ENCODE measurements at places on chromosomes 5 and 9.

DNA sequence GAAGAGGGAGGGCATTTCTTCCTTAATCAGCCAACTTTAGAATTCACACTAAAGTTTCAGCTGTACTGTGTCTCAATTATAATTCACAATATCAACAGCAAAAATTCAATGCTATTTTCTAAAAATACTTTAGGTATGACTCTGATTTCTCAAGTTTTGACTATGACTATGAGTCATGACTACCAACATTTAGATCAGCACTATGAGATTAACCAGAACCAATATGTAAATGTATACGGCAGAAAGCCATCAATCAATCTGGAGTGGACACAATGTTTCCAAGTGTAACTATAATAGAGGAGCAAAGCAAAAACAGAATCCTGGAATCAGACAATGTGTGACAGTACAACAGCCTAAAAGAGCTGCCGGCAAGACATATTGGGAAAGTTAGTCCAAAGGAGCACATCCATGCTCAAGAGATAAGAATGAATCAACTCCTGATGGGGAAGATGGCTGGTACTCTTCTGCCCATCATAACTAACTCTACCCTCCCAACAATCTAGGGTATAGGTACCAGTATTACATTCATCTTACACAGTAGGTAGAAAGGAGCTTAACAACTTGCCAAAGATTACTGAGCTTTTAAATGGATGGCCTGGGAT lies 294.4 kb downstream of the SEMA5A start:
- DNase-seq = no peak

GRCh38 chr5:175750511-175750931 lies 92.7 kb downstream of the HRH2 start:
- DNase-seq = no peak

DNA sequence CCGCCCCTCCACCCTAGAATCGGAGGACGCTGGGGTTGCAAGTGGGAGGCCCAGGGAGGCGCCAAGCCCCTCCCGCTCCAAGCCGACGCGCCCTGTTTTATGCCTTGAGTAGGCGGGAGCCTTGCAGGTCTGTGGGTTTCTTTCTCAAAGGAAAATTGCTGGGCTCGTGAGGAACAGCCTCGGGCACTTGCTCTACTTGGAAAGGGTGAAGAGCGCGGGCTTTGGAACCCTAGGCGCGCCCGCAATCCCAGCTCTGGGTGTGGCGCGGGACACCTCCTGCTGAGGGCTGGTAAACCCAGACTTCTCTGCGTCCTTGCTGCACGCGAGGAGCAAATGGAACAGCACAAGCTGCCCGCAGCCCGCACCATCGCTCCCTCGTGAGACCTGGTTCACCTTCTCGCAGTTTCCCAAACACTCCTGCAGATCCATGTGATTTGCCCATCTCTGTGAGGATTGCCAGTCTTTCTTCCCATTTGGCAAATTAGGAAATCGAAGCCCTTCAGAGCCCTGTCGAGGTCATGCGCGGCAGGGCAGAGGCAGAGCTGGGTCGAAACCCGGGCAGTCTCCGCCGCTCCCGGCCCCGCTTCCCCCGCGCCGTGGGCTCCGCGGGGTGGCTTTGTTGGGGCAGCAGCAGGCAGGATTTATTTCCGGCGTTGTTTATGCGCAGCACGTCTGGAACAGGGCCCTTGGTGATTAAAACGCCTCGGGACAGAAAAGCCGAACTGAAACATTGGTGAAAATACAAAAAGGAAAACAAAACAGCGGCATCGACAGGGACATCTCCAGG lies 98.4 kb upstream of the CPLX2 start:
- no peak for DNase-seq

DNA sequence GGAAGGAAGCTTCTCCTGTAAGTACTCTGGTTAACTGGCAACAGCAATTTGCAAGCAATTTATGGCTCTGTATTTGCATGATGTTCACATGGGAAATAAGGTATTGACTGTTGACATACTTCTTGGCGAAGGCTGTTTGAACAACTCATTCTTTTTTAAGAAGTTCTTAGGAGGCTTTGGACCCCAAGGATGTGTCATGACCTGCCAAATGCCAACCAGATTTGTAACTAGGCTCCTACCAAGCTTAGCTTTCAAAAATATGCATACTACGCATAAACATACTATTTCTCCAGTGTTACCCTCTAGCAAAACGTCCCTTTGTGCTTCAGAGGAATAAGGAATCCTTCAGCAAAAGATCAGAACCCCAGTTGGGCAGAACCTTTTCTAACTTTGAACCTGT lies 165.2 kb upstream of the MSX2 start:
- no peak for DNase-seq

GRCh38 chr9:71357346-71357745 lies 235.9 kb upstream of the TRPM3 start:
- no peak for DNase-seq

- DNase-seq = no peak
These were observed 264.8 kb downstream of the CSNK1G3 start for GRCh38 chr5:123776761-123777160.

GRCh38 chr5:136802383-136802782 lies 437.0 kb upstream of the TRPC7 start:
- DNase-seq = no peak

- no peak for DNase-seq
These were observed 45.7 kb upstream of the ORM1 start for GRCh38 chr9:114276908-114277821.

DNA sequence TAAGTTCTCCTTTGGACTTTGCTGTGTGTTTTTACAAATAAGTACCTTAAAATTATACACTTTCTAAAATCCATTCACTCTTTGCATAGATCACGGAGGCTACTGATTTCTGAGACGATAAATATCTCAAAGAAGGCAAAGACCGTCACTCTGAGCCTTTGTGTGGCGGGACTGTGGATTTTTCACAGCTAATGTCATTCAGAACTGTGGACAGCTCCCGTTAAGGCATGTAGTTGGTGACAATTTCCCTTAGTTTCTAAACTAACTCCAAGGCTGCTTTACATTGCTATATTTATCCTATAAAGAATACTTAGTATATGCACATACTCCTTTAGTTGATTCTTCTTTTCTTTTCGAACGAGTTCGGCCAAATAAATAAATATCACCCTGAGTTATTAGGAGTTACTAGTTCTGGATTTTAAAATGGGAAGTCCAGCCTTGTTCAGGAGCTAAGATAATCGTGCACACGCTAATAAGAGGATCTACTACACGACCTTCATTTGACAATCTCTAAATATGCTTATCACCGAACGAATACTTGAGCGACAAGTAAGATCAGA lies 1.8 kb downstream of the HCN1 start:
- no peak for DNase-seq

DNA sequence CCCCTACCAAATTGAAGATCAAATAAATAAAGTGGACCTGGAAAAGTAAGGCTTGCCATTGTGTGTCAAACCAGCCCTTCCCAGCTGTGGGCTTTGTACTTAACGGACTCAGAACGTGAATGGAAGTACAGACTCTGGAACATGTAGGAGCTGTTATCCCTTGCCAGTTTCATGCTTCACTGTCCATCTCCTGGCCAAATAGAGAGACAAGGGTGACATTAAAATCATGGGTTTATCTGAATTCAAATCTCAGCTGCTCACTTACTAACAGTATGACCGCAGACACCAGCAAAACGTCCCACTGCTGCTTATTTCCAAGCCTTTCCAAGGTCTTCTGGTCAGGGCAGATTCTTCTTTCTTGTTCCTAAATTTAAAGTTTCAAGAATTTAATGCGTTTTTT lies 52.2 kb downstream of the EXOSC2 start:
- DNase-seq = no peak

GRCh38 chr5:104372376-104372775 lies 809.8 kb upstream of the NUDT12 start:
- DNase-seq = no peak

GRCh38 chr5:138033386-138033808 lies 518 bp upstream of the FAM13B start:
- no peak for DNase-seq

- no peak for DNase-seq
These were observed 15.2 kb upstream of the RHOBTB3 start for GRCh38 chr5:95715799-95716461.

DNA sequence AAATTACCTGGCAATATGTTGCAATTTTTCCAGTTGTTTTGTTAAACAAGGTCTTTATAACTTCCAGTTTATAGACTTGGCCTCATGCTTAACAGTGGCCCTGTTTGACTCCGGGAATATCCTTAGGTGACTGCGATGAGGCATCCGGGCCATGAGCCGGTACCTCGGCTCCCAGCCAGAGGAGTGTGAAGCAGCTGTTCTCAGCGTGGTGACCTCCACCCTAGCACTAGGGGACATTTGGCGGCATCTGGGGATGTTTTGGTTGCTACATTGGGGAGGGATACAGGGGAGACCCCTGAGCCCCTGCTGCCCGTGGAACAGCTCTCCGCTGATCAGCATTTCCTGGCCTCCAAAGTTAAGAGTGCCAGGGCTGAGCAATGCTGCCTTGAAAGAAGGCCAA lies 533.4 kb downstream of the IRX1 start:
- no peak for DNase-seq

DNA sequence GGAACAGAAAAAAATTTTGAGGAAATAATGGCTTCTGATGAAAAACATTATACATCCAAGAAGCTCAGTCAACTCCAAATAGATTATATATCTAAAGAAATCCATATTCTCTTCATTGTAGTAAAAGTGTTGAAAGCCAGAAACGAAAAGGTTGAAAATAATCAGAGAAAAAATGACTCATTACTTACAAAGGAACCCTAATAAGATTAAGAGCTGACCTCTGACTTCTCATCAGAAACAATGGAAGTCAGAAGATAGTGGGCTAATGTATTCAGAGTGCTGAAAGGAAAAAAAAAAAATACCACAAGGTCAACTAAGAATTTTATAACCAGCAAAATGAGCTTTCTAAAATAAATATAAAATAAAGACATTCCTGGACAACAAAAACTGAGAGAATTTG lies 60.0 kb downstream of the HSD17B4 start:
- no peak for DNase-seq

DNA sequence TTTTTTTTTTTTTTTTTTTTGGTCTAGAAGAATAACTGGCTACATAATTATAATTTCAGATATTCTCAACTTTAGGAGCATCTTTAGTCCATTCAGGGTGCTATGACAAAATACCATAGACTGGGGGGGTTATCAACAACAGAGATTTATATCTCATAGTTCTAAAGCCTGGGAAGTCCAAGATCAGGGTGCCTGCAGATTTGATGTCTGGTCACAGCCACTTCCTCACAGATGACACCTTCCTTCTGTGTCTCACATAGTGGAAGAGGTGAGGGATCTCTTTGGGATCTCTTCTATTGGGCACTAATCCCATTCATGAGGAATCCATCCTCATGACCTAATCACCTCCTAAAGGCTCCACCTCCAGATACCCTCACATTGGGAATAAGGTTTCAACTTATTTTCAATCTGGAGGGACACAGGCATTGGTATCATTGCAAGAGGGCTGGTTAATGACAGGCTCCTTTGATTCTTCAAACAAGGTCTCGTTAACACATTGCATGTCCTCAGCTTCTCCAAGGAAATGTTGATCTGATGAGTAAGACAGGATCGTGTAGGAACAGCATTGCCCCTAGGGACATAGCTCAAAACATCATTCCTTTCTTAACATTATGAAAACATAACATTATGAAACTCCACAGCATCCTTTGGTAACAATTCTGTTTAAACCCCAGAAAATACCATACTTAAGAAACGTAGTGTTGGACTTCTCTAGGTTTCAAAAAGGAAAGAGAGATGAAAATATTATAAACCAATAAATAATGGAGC lies 372.4 kb downstream of the SEMA5A start:
- no peak for DNase-seq

- DNase-seq = no peak
These were observed 486.6 kb downstream of the CCDC171 start for GRCh38 chr9:16039218-16039987.

DNA sequence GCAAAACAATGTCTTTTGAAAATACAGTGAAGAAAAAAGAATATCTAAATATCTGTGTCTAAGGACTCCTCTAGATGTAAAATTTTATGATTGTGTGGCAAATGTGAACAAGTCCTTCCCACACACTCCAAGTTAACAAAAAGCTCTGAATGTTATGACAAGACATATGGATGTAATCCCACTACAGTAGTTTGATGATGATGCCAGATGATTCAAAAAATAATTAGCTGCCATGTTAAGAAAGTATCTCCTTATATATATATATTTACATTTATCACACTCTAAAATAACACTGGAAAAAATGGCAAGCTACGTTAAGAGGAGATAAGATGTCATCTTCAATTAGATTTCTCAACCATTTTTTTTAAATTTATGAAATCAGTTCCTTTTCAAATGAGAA lies 178.5 kb downstream of the NFIB start:
- DNase-seq = no peak

- no peak for DNase-seq
These were observed 395.6 kb downstream of the DMAC1 start for GRCh38 chr9:7403839-7404487.

- DNase-seq = no peak
These were observed 361.0 kb downstream of the NFIB start for GRCh38 chr9:13952906-13953305.

DNA sequence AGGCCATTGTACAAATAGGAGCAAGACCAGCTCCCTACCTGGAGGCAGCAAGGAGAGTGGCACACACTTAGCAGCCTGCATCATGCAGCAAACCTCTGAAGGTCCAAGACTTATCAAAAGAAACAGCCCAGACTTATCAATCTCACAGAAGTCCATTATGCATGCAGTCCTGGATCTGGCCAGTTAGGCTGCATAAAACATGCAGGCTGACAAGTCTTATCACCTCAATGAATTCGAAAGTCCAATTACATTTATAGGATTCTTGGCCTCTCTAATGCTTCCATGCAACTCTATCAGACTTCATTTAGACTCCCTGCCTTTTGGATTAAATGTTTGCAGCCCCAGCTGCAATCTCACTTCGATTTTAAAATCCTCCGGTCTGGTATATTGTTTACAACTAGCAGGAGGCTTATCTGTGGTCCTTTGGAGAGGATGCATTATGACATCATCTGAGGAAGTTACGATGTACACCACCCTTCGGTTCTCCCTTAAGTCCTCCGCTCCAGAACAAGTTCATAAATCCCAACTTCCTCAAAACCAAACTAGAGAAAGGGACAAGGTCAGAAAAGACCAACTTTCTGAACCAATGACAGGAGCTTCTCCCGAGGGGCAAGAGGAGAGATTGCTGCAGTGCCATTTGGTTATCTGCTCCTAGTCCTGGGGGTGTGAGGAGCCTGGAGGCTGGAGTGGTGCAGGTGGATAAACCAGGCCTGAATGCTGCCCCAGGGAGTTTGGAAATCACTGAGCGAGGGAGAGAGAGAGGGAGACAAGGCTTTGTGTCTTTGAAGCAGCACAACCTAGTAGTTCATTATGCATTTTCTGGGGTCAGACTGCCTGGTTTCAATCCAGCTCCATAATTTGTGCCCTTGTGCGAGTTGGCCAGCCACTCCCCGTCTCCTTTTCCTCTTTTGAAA lies 313.9 kb downstream of the TLE1 start:
- DNase-seq = no peak

DNA sequence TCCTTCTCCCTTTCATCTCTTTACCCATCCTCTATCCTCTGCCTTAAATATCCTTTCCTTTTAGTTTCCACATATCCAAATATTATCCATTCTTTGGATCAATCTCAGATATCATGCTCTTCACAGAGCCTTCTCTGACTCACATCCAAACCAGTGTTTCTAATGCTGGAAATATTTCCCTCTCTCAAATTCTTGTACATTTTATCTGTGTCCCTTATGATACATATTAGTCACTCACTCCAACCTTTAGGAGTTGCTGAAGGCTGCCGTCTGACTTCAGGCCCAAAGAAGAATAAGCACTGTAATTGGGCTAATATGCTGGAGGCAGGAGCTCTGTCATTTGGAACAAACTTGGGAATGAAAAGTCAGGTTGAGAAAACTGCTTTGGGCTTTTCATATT lies 156.4 kb upstream of the RUSC2 start:
- DNase-seq = no peak

- DNase-seq = no peak
These were observed 704 bp downstream of the CCDC112 start for GRCh38 chr5:115295777-115296123.

Measured in memory B cell (primary cell).